ENCODE measurements at places on chromosomes 1 and 21.

- DNase-seq, result no peak
Measured at GRCh38 chr1:108592030-108592759, 32.3 kb downstream of the EEIG2 start.

GRCh38 chr1:227766015-227766634 is 30.9 kb downstream of the SNAP47 start:
- DNase-seq, result no peak

GRCh38 chr1:166139735-166140134 is 27.1 kb downstream of the FAM78B start:
- no peak for DNase-seq

DNA sequence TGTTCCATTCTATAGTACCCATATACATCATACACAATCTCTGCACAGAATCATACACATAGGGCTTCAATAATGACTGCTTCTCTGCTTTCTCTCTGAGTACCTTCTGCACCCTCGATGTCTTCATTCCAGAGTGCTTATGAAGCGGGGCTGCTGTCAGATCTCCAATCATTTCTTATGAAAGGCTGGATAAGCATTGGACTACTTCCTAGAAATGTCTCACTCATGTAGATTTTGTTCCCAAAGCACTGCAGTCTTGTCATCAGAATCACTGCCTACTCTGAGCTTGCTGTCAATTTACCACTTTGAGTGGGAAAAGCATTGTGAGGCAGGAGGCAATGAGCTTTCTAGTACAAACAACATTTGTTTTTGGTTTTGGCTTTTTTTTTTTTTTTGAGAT is 179.0 kb downstream of the SLC35F3 start:
- no peak for DNase-seq

DNA sequence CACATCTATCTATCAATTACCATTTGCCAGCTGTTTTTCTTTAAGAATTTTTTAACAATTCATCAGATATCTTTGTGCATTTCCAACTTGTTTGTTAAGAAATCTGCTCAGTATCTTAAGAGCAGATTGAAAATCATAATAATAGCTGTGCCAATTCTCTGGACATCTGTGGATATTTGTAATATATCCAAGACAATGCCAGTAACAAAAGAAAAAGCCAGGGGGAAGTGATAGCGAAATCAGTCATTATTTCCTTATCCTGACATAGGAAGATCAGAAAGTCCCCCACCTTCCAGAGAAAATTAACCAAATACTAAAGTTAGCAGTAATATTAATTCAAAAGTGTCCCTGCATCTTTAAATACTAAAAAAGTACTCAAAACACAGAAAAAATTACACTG is 217.1 kb downstream of the RERE start:
- DNase-seq, result no peak

- DNase-seq, result no peak
Measured at GRCh38 chr1:173333581-173333980, 126.5 kb upstream of the TNFSF4 start.

DNA sequence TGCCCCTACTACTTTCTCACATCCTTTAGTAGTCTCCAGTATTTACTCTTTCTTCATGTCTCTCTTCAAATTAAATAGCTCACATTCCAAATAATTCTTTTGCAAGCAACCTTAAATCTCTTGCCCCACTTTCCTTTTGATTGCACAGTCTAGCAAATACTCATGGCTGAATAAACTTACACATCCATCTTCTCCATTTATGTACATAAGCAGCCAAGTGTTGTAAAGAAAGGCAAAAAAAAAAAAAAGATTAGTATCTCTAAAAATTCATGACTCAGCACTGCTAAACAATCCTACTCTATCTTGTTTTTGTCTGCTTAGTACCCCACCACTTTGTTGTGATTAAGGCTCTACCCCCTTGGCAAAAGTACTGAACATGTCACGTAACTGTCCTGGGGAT is 42.6 kb downstream of the F13B start:
- DNase-seq, result no peak

- no peak for DNase-seq
Measured at GRCh38 chr1:39663559-39663958, 8.3 kb downstream of the NT5C1A start.

DNA sequence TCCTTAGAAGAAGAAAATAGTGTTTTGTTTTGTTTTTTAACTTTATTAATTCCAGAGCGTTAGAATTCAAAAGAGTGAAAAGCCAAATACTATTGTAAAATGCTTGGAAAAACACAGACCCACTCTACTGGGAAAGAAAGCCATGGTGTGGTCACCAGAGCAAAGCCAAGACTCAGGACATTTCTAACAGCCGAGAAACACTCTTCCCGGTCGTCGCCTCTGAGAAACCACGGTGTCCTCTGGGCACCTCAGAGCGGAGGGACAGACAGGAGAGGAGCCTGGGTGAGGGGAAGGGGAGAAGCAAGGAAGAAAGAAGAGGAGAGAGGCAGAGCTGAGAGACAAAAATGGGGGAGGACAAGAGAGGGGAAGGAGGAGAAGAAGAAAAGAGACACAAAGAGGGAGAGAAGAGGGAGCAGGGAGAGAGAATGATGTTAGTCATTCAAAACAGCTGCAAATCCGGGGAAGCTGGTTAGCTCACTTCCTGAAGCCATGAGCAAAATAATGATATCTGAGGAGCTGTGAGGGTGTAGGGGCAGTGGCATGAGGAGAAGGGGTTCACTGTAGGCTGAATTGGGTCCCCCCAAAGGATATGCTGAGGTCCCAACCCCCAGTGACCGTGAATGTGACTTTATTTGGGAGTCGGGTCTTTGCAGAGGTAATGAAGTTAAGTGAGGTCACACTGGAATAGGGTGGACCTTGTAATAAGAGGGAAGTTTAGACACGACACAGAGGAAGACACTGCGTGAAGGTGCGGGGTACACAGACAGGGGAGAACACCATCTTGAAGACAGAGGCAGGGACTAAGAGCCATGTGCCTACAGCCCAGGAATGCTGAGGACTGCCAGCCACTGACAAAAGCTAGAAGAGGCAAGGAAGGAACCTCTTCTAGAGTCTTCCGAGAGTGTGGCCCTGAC is 58.2 kb upstream of the DMRTB1 start:
- no peak for DNase-seq

DNA sequence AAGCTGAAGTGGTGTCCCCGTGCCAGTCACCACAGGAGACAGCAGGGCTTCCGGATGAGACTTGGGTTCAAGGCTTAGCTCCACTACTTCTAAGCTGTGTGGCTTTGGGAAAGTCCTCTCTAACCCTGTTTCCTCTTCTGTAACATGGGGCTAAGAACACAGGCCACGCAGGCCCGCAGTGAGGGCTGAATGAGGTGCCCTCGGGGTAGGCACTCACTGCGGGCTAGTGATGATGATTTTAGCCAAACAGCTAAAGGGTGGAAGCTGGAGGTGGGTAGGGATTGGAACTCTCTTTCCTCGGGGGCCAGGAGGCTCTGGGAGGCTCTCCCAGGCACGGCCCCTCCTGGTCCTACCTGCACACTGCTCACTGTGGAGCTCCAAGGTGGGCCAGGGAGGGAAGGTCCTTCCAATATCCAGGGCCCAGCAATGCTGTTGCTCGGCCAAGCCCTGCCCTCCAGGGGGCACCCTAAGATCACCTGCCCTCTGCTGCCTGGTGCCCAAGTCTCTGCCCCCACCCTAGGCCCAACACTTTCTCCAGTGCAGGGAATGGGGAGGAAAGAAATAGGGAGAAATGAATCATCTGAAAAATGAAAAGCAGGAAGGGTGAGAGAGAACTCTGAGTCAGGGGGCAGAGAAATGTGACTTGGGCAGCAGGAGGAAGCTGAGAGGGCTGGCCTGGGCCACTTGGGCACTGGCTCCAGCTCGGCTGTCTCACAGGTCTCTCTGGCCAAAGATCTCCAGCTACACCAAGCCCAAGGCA is 19.2 kb upstream of the EVA1B start:
- peak; percentile 39 for DNase-seq

DNA sequence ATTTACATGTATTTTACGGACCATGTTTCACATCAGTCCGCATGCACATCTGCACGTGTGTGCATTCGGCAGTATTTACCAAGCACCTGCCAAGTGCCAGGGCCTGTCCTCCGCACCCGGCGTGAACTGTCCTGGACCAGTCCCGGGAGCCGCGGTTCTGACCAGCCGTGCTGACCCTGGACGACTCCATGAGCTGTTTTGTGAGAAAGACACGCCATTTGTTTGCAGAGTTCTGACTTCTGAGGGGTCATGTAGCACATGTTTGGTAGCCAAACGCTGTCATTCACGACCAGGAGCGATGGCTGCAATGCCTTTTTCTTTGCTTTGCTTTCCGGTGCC is 3.3 kb upstream of the OLIG2 start:
- no peak for DNase-seq

- no peak for DNase-seq
Measured at GRCh38 chr1:68294367-68295066, 62.2 kb upstream of the WLS start.

DNA sequence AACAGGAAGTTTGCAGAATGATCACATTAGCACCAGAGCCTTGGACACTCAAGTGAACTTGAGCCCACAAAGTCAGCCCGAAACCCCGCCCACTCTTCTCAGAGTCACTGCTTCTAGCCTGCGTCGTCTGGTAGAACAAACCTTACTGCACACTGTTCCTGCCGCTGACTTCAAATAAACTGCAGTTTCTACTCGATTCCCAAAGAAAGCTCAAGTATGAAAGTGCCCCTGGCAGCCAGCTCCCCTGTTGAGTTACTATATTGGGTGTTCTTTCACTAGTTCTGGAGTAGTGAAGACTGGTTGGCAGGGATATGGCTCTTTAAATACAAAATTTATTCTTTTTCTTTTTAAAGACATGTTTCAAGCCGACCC is 164.7 kb downstream of the GALNT2 start:
- DNase-seq, result no peak

GRCh38 chr21:28066076-28066475 is 926.6 kb downstream of the LTN1 start:
- no peak for DNase-seq

- no peak for DNase-seq
Measured at GRCh38 chr1:161033751-161034150, 5.0 kb downstream of the TSTD1 start.

DNA sequence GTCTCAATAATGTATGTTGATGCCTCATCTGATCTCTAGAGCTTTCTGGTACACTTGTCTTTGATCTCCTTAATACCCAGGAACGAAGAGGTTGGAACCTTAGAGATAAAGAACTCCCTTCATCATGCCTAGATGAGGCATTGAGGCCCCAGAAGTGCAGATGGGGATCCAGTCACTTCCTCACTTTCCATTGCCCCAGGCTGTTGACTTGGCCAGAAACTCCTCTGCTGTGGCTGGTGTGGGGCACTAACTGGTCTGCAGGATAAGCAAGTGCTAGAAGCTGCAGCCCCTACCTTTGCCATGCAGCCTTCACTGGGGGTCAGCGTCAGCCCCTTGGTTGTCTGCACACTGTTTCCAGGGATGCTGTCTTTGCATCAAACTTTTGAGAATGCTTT is 49.9 kb downstream of the STUM start:
- no peak for DNase-seq

DNA sequence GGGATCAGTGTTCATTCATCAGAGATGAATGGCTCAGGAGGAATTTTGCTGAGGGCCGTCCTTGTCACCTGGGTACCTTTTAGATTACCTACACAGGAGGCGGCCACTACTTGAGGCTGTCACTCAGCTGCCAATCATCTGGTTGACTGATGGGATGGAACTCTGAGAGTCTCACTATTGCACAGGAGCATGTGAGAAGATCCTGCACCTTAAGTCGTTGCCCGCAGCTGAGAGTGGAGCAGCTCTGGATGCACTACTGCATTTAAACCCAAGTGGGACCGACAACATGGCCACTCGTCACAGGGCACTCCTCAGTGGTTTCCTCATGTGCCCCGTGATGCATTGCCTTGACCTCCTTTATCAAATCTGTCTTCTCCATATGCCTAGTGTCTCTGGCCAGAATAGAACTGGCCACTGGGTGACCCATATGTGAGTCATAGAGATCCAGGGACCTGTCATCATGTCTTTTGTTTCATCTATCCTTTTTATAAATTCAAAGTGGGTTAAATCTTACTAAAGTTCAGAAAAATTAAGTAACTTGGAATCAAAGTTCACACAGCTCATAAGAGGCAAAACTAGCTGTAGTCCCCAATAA is 165.5 kb downstream of the ZSCAN20 start:
- DNase-seq, result no peak

GRCh38 chr1:100147875-100148274 is 14.9 kb downstream of the TRMT13 start:
- no peak for DNase-seq

- no peak for DNase-seq
Measured at GRCh38 chr1:15640667-15641066, 23.4 kb downstream of the DDI2 start.

GRCh38 chr1:193411714-193412113 is 225.3 kb upstream of the B3GALT2 start:
- DNase-seq, result no peak

All from HuH-7.5 (cell line).